ENCODE measurements at places on chromosomes 16 and 17. TPM values are rescaled to one million over a fixed set of nuclear protein-coding genes. Genes with fewer than 3 reads are reported as not detected.

Gene KRTAP9-3
- total RNA-seq = not detected

Gene SLC35B1
- 66.8 TPM for total RNA-seq

Gene KRT24
- not detected for total RNA-seq

Gene UMOD
- total RNA-seq = not detected

Gene MT1G
- 0.85 TPM for total RNA-seq

Gene PRAC1
- not detected for total RNA-seq

Gene BRICD5
- total RNA-seq = 2.6 TPM

Gene KRTAP16-1
- 0.17 TPM for total RNA-seq

Gene ATP1B2
- total RNA-seq = not detected

Gene MFAP4
- not detected for total RNA-seq

Gene PPP1R27
- total RNA-seq = not detected

Gene HSF4
- total RNA-seq = 54.5 TPM

Gene HASPIN
- total RNA-seq = 0.31 TPM

Measured in T-helper 17 cell (primary cell).